ENCODE measurements at places on chromosomes 4 and X.

DNA sequence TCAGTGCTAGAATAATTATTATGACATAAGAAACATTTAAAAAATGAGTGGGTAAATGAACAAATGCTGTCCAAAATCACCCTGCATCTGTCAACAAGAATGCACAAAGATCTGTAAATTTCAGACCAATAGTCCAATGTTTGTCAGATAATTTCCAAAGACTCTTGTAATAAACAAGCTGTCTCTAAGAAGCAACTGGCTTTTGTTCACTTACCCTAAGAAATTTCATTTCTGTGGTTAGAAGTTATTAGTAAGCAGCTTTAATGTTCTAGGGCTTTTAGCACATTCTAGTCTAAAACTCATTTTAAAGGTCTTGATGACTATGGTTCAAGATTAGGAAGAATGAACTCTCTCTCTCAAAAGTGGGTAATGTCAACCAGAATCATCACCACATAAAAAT is 560.3 kb upstream of the SMIM31 start:
- no peak for DNase-seq

GRCh38 chr4:173167758-173168395 is 734 bp upstream of the GALNT7 start:
- DNase-seq = peak; percentile 43

- DNase-seq = no peak
Observed at GRCh38 chr4:6527683-6528595, 47.0 kb upstream of the MAN2B2 start.

DNA sequence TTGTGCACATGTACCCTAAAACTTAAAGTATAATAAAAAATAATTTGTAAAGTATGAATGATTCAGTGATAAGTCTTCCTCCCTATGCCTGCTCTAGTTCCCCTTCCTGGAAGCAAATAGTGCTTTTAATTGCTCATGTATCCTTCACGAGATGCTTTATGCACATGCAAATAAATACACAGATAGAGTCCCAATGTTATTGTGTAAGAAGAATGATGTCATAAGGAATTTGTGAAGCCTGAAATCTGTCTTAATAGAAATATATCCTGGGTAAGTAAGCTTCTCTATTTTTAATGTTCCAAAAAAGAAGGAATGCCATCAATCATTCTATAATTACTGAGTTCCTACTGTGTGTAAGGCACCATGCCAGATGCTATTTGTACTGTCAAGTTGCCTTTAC is 157.5 kb upstream of the SLC4A4 start:
- no peak for DNase-seq

GRCh38 chr4:85414972-85415371 is 60.0 kb upstream of the ARHGAP24 start:
- no peak for DNase-seq

GRCh38 chrX:24646006-24646405 is 1.1 kb downstream of the PCYT1B start:
- no peak for DNase-seq

- DNase-seq = no peak
Observed at GRCh38 chr4:62015043-62015739, 815.1 kb downstream of the ADGRL3 start.

- no peak for DNase-seq
Observed at GRCh38 chr4:144575181-144575580, 70.8 kb upstream of the HHIP start.

DNA sequence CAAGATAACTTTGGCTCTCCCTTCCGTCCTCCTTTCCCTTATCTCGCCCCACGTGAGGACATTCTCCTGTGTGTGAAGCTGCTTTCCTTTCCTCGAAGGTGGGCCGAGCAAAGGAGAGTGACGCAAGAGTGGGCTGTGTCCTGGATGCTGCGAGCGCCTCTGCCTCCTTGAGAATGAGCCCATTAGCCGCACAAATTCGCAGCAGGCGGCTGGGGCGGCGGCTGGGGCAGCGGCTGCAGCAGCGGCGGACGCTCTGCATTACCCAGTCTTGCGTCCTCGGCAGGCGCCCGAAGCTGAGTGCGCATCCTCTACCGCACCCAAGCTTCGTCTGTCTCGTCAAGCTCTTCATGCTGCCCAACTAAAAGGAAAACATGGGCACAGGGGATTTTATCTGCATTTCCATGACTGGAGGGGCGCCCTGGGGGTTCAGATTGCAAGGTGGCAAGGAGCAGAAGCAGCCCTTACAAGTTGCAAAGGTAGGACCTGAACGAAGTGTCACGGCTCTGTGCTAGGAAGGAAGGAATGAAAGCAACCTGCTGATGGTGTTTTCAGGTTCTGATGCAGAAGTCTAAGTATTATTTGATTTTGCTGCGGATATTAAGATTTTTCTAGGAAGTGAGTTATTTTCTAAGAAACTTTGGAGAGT is at the start of gene SYNPO2:
Gene SYNPO2, plus strand, starts transcription at position 189 of the 646 bp plus-strand sequence. Its CDS starts 183 bp downstream, at position 372.
- no peak for DNase-seq

DNA sequence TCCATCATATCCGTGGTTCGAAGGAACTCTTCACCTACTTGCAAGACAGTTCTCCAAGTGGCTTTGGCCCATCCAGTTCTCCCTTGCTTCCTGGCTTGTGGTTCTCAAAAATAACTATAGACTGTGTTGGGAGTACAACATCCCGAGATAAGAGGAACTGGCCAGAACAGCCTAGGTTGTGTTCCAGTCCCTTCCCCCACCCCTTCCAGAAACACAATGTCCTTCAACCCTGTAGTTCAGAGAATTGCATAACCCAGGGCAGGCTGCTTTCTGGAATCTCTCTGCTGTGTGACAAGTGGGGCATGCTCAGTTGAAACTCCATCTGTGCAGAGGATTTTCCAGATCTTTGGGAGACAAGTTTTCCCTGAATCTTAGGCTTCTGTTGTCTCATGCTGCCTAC is 206.5 kb downstream of the PCDH10 start:
- no peak for DNase-seq

- DNase-seq = no peak
Observed at GRCh38 chr4:16790508-16790907, 107.9 kb downstream of the LDB2 start.

DNA sequence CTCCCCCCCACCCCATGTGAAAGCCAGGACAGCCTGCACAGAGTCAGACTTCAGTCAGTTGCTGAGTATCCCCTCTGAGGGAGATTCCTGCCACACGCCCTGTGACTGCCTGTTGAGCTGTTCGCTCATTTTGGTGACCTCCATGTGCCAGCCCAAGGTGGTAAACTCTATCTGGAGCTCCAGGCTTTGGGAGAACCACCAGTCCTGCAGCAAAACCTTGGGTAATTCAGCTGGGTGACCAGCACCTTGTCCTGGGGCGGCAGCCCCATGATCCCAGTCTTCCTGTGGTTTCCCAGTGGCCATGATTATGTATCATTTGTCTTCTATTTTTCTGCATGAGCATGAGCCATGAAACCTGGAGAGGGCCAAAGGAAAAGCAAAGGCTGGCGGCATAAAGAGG is 73.4 kb downstream of the NBDY start:
- DNase-seq = no peak

DNA sequence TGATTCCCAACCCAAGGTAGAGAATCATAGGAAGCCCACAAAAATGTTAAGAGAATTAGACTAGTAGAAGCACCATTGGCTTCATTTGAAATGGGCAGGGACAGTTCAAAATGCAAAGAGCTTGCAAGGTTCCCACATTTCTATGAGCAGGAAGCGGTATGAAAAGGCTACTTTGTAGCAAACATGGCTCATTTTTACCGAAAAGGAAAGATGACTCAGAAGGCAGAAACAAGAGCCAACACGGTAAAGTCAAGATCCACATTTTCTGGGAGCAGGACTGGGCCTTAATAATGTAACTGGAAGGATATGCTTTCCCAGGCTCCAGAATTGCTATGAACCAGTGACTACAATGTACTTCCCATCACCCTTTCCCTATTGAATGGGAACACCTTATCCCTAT is 89.5 kb downstream of the GLRA3 start:
- no peak for DNase-seq

DNA sequence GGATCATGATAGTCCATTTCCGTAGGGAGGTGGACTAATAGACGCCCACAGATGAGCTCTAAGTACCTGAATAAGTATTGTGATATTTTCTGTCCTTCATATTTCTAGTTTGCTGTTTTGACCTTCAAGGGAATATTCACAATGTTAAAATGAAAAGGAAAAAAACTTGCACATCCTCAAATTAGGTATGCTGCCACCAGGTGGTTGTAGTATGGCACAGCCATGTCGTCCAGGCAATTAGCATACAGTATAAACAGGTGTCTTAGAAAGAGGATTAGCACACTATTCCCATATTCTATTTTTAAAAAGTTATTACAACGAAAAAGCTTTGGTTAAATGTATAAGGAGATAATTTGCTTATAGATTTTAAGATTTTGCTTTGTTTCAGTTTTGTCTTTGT is 802.0 kb downstream of the RPA4 start:
- peak; percentile 16 for DNase-seq

DNA sequence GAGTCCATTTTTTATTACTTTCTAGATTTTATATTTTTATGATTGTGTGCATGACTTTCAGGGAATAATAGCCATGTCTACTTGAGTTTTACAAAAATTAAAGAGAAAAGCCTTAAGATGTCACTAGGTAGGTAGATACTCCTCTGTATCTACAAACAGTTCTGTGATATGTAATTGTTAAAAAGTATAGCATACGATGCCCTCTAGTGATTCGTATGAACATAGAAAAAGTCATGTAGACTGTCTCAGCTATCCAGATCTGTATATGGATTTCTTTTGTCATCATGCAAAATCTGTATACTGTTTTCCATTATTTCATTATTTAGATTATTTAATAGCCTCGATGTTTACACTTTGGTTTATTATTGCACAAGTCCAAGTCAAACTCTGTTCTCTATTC is 856.6 kb downstream of the CENPC start:
- DNase-seq = peak; percentile 4

GRCh38 chr4:76977736-76978350 is 28.3 kb downstream of the SEPTIN11 start:
- no peak for DNase-seq

DNA sequence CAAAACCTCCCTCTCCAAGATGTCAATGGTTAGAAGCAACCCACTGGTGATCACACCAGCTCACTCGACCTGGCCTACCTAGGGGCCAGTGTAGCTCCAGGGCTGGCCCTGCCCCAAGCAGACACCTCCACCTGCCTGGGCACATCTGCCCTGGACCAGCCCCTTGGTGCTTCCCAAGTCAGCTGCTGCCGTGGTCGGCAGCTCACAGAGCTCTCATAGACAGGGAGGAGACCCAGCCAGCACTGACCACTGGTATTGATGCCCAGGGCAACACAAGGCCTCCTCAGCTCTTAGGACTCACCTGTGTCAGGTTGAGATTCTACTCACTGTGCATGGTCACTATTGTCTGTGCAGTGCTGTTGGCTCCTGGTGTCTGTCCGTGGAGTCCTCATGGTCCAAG is 51.7 kb downstream of the SEPSECS start:
- DNase-seq = no peak

DNA sequence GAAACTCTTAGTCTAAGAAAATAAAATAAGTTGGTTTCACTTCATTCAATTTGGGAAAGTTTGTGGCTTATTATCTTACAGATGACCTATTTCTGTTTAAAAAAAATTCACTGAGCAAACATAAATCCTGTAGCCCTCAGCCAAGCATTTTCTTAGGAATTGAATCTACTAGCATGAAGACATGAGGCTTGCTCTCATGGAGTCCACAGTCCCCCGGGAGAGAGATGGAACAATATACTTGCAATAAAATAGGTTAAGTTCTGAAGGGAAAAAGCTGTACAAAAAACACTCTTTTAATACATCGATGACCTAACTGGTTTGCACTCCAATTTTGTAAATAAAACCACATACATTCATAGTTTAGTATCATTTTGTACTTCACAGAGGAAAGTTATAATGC is 642.6 kb upstream of the FAM241A start:
- DNase-seq = no peak

DNA sequence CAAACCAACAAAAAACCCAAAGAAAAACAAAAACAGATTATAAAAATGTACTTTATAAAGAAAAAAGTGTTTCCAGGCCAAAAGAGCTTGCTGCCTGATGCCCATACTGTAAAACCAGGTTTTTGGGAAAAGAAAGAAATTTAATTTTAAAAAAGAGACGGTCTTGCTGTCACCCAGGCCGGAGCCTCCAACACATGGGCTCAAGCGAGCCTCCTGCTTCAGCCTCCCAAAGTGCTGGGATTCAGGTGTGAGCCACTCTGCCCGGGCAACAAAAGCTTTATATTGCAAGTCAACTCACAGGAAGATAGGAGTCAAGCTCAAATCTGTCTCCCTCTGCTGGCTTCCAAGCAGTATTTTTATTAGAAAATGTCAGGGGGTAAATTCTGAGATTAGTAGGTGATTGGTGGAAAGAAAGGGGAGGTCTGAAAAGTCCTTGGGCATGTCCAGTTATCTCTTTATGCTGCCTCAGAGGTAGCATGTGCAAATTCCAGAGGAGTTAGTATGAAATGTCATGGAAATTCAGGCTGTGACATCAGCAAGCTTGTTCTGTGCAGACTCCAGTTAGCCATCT is 39.4 kb downstream of the MGST2 start:
- DNase-seq = peak; percentile 6

- DNase-seq = no peak
Observed at GRCh38 chr4:77153006-77153405, 4.0 kb upstream of the CCNG2 start.

- DNase-seq = no peak
Observed at GRCh38 chrX:108036298-108036973, 8.4 kb upstream of the VSIG1 start.
